NCI-H1417 (cell line): ENCODE measurements at places on chromosomes 5 and 9.

- peak; percentile 84 for DNase-seq
These were observed 23.6 kb downstream of the CMBL start for GRCh38 chr5:10283927-10284635.

- DNase-seq = no peak
These were observed 262.9 kb downstream of the ARRDC3 start for GRCh38 chr5:91119981-91120850.

DNA sequence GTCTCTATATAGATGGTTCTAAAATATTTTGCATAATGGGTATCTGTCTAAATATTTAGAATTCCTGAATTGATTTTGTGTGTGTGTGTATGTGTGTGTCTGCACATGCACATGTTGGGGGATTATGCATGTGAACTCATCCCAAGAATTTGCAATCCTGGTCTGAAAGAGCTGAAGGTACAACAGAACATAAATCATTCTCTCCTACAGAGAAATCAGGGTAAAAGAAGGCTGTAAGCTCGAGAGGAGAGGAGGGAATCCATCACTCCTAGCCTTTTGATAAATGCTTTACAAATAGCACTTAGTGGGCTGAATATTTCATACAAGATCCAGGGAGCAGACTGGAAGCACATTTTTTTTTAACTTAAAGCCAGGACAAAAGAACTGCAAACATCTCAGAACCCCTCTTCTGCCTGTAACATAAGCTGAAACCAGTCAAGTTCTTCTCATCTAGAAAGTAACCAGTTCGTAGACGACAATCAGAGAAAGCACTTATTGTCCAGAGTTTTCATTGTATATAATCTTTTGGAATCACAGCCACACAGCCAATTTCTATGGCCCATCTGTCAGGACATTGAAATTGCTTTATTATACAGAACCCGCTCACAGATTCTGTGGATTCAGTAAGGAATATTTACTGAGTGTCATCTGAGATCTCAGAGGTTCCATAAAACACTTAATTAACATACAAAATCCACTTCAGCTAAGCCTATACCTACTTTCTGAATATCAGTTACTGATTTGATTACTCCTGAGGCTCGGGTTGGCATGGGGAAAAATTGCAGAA, 541.4 kb upstream of the ZNF462 start:
- peak; percentile 43 for DNase-seq

GRCh38 chr5:137199201-137199600, 299.9 kb downstream of the SPOCK1 start:
- no peak for DNase-seq

GRCh38 chr5:99105216-99105615, 176.4 kb upstream of the CHD1 start:
- DNase-seq = no peak

GRCh38 chr9:24712206-24712605, 166.5 kb upstream of the IZUMO3 start:
- no peak for DNase-seq

- no peak for DNase-seq
These were observed 41.0 kb downstream of the KCNMB1 start for GRCh38 chr5:170348137-170348633.

- DNase-seq = no peak
These were observed 442.6 kb downstream of the MAT2B start for GRCh38 chr5:163947848-163948666.

- DNase-seq = peak; percentile 12
These were observed 57.4 kb upstream of the SPRY4 start for GRCh38 chr5:142382186-142382585.
